NAMALWA (cell line): ENCODE measurements at places on chromosomes 2 and 18.

DNA sequence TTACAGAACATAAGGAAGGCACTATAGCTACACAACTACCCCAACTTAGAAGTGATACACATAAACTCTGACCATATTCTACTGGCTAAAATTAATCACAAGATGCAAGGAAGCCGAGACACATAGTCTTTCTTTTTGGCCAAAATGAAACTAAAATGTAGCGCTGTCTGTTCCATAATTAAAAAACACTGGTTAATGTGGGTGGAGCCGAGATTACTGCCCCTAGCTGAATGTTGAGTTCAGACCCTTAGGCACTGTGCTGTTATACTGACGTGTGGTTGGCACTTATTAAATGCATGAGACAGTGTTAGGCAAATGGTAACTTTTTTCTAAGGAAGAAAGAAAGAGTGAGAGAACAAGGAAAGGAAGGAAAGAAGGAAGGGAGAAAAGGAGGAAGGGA, 254.6 kb upstream of the RND3 start:
- no peak for DNase-seq

DNA sequence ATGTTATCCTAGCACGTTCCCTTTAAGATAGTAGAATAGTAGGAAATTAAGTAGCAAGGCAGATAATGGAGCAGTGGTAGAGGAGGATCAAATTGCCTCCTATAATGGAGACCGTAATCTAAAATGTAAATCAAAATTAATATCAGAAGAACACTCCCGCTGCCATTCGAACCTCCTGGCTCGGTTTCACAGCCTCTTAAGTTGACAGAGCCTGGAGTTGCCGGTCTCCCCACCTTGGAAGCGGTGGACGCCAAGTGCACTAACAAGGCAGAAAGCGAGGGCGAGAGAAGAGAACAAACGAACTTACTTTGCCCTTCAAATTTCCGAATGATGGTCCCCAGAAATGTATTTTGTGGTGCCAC, 450 bp downstream of the KCNH7 start:
- no peak for DNase-seq

DNA sequence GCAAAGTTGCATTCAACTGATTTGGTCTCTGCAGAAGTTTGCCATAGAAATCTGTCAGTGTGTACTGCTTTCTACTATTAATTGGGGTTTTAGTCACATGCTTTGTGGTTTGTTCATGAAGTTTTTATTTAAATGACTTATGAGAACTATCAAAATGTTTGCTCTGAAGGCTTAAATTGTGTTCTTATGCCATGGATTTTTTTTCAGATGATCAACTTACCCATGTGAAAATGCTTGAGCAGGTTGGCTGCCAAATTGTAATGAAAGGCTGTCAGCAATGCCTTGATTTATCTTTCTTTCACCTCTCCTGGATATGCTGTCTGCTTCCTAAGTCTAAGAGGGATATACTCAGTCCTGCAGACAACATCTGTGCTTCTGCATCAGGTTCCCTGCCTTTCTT, 50.7 kb downstream of the FMNL2 start:
- DNase-seq = no peak

DNA sequence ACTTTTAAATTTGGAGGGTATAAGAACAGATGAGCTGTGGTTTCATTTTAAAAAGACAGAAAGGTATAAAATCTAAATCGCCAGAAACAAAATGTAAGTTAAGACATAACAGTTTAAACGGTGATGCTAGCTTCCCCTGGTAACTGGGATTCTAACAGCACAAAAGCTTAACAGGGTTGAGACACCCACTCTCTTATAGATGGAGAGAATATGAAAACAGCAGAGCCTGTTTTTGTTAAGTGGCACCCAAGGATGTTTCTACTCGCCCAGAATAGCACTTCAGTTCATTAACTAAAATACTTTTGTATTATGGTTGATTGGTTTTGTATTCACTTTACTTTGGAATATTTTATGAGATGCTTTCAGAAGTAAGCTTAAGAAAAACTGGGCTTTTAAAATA, 151.9 kb upstream of the RND3 start:
- DNase-seq = no peak

- DNase-seq = no peak
These were observed 5.7 kb downstream of the SPOPL start for GRCh38 chr2:138507267-138507666.

DNA sequence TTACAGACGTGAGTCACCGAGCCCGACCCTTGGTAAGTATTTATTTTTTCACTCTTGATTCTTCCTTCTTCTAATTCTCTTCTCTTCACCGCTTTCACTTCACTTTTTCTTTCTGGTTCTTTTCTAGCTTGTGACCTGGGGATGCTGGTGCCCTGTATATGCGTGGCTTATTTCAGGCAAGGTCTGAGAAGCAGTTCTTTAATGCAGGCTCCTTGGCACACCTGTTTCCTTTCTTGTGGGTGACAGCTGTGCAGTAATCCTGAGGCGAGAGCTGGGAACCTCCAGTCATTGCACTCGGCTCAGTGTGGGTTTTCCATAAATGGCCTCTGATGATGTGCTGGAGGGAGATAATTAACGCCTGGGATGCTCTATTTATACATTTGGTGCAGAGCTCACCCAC, 193.8 kb downstream of the TSN start:
- DNase-seq = no peak

DNA sequence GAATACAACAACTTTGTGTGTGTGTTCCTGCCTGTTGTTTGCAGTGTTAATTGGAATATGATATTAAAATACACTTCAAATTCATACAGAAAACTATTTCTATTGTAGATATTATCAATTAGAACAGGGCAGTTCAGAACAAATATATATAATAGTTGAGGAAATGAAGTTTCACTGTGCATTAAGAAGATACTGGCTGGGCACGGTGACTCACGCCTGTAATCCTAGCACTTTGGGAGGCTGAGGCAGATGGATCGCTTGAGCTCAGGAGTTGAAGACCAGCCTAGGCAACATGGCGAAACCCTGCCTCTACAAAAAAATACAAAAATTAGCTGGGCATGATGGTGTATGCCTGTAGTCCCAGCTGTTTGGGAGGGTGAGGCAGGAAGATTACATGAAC, 79.3 kb downstream of the ASAP2 start:
- DNase-seq = no peak

GRCh38 chr2:211067029-211067428, 510.6 kb downstream of the CPS1 start:
- no peak for DNase-seq

DNA sequence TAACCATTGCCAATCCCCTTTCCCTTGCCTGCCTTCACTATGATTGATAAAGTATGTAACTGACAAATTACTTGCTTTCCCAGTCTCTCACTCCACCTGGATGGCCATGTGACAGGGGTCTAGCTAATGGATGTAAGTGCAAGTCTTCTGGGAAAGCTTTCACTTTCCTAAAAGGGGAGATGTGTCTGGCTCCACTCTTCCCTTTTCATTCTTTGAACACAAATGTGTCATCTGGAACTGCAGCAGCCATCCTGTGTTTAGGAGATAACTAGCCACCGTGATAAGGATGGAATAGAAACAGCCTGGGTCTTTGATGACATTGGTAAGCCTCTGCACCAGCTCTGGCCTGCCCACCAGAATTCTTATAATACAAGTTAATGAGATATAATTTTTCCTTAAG, 38.2 kb downstream of the SNRPD1 start:
- DNase-seq = no peak

- DNase-seq = no peak
These were observed 44.7 kb downstream of the PSD4 start for GRCh38 chr2:113218283-113219091.

GRCh38 chr18:58180738-58181353, 136.8 kb downstream of the NEDD4L start:
- DNase-seq = peak; percentile 88

GRCh38 chr2:160934991-160935390, 225.2 kb upstream of the TANK start:
- DNase-seq = no peak

DNA sequence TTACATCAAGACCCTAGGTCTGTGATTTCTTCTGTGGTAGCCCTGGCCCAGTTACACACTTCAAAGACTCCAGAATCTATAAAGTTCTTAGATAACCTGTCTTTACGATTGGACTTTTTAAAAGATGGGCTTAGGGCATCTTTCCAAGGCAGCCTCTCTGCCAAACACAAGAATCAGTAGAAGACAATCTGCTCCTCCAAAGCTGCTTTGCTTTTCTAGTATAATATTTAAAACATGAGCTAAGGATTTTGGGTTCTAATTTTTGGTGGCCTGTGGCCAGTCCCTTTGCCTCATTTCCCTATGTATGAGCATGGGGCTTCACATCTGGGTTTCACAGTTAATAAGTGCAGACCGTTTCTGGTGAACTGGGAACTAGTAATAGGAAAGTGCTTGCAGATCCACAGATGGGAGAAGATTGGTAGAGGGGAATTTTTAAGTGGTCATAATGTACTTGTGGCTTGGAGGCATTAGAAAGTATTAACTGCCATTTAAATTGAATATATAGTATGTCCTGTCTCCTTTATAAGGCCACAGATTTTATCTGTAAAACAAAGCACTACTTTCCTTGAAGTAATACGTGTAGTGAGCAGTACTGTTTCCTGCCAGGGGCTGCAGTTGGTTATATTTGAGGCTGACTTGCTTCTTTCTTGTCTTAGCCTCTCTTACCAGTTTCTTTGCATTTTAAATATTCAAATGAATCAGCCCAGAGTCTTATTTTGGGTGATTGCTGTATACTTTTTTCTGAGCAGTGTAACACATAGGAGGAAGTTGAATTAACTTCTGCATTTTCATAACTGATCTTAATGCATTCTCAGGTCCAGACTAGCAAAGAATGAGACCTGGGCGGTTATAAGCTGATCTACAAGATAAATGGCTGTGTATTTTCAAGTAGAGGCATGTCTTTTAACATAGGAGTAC, 1.5 kb downstream of the ARPC2 start:
- peak; percentile 87 for DNase-seq

GRCh38 chr2:37713258-37713700, 41.8 kb upstream of the CDC42EP3 start:
- peak; percentile 24 for DNase-seq

- DNase-seq = no peak
These were observed 91.2 kb downstream of the ZNF236 start for GRCh38 chr18:76913583-76913982.

DNA sequence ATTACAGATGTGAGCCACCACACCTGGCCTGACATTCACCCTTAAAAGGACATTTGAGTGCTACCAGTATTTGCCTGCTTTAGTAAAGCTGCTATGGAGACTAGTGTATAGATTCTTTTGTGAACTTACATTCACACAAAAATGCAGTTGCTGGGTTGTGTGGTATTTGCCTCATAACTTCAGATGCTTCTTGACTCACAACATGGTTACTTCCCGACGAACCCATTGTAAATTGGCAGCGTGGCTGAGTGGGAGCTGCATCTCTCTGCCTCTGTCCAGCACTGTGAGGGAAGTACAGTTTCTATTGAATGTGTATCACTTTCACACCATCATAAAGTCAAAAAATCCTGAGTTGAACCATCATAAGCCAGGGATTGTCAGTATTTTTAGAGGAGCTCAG, 56.9 kb downstream of the RRM2 start:
- DNase-seq = no peak

DNA sequence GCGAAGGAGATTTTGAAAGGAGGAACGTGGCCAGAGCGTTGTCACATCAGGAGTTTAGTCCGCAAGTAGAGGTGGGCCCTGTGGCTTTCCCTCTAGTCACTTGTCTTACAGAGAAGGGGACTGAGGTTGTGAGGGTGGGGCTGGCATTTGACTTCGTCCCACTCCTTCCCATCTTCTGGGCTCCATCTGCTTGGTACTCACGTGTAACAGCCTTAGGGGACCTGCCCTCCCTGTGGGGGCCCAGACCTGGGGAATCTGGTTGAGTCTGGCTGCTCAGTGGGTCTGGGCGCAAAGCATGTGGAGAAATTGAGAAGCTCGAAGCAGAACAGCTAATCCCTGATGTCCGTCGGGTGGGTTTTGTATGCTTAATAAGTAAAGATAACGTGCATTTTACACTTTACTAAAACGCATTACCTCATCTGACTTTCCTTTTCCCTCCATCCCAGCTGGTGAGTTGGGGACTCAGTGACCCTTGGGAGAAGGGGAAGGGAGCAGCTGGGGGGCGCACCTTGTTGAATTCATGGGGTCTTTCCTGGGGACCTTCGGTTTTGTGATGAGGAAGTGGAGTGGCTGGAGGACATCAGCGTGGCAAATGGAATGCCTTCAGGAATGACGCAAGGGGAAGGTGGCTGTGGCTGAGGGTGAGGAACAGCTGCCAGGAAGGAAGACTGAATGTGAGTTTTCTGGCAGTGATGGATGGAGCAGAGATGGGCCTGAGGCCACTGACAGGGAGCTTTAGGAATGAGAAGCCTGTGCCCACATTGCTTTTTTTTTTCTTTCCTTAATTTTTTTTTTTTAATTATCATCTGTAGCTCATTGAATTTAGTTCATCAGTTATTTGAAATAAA, 44.8 kb downstream of the ASAP2 start:
- DNase-seq = no peak

- no peak for DNase-seq
These were observed 237.5 kb downstream of the SRBD1 start for GRCh38 chr2:45373534-45373933.

DNA sequence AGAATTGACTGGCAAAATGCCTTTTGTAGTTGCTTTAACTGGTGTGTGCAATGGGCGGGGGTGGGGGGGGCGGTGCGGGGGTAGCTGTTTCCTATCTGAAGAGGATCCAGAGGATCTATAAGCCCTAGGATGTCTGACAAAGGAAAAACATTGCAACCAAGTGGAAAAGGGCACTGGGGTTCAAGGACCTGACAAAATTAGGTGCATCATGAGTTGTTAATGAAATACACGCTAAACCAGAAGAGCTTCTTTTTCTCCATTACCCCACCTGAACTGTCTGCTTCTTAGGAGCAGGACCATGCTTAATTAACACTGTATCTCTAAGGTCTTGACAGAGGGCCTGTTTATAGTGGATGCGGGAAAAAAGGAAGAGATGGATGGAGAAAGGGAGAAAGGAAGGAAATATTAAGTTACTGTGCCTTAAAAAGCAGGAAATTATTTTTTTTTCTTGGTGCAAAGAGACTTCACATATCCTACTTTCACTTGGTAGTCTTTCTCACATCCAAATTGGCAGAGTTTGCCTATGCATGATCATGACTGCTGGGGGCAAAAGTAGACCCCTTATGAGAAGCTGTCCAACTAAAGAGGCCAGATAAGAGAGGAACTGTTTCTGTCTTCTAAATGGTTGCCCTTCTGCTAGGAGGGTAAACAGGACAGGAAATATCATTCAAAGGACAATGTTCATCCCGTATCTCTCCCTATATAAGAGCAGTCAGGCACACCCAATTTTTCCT, 4.6 kb downstream of the RND3 start:
- DNase-seq = no peak

- peak; percentile 46 for DNase-seq
These were observed 30.8 kb downstream of the C18orf54 start for GRCh38 chr18:54388203-54389142.

- peak; percentile 32 for DNase-seq
These were observed 894 bp upstream of the FARSB start for GRCh38 chr2:222656526-222657446.

DNA sequence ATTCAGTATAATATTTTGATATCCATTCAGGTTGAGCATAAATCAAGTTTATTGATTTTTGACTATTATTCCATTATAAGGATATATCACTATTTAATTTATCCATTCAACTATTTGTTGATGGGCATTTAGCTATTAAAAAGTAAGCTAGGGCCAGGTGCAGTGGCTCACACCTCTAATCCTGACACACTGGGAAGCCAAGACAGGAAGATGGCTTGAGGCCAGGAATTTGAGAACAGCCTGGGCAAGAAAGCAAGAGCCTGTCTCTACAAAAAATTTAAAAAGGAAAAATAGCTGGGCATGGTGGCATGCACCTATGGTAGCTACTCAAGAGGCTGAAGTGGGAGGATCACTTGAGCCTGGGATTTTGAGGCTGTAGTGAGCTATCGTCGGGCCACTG, 183.5 kb downstream of the HNMT start:
- DNase-seq = no peak

GRCh38 chr2:230007931-230008707, 60.6 kb downstream of the SLC16A14 start:
- peak; percentile 84 for DNase-seq
